ENCODE measurements at places on chromosomes 6 and 20. TPM values are rescaled to one million over a fixed set of nuclear protein-coding genes. Genes with fewer than 3 reads are reported as not detected.

LIME1 gene
- total RNA-seq, result 2.4 TPM

ALDH8A1 gene
- 0.11 TPM for total RNA-seq

HLA-DOB gene
- total RNA-seq, result 3.0 TPM

THEMIS gene
- total RNA-seq, result not detected

SIRT5 gene
- total RNA-seq, result 11.7 TPM

C20orf202 gene
- under 0.01 TPM for total RNA-seq

TMEM200A gene
- total RNA-seq, result 0.33 TPM

Data from placental epithelial cell (primary cell).